Activated CD4-positive, alpha-beta T cell treated with anti-CD3 and anti-CD28 coated beads, Interleukin-2, amount 50 U/mL, for 24 hours (primary cell): ENCODE measurements at places on chromosomes 4 and X.

DNA sequence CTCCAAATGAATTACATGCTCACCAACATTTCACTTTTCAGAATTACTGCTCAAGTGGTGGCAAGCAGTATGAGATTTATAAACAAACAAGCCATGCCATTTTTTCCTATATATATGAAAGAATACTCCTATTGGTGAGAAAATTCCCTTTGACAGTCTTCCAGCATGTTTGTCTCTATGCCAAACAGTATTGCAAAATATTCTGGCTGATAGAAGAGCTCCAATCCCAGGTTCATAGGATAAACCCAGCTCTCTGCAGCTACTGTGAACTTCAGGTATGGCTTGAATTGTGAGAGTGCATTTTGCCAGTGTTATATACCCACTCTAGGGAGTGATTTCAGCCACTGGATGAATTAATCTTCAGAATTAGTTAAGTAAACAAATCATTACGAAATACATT lies 108.8 kb downstream of the MAGEC2 start:
- no peak for DNase-seq

DNA sequence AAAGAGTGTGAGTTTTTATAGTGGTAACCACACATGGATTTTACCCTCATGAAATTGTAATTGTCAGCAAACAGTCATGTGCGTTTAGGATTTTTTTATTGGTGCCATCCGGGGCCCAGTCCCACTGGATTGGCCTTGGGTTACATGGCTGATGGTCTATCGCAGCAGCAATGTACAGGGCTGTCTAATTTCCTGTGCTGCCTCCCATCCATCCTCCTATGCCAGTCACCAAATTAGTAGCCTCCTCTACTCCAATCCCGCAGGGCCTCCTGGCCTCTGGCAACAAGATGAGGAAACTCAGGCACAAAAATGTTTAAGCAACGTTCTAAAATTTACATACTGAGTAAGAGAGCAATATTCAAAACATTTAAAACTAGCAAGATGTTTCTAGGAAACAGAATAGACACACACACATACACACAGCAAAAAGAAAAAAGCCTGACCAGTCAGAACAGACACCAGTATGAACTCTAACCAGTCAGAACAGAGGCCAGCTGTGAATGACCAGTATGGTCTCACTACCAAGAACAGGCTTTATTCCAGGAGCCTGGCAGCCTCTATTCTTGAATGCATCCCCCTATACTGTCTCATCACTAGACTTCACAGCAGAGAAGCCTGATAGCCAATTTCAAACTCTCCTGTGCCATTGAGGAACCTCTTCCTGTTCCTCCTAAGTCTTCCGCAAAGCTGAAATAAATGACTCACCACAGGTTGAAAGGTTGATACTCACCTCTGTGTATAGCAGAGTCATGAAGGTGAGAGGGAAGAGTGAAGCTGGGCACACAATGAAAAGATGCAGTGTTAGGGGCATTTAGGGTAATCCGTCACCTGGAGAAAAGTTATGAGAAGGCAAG lies 42.6 kb downstream of the CHRNA9 start:
- no peak for DNase-seq

GRCh38 chrX:85111347-85111746 lies 107.7 kb downstream of the APOOL start:
- DNase-seq: no peak

- DNase-seq: no peak
Observed at GRCh38 chr4:16508968-16509367, 282.7 kb upstream of the TAPT1 start.

GRCh38 chr4:140049024-140049848 lies 104.7 kb downstream of the MAML3 start:
- DNase-seq: peak; percentile 15

DNA sequence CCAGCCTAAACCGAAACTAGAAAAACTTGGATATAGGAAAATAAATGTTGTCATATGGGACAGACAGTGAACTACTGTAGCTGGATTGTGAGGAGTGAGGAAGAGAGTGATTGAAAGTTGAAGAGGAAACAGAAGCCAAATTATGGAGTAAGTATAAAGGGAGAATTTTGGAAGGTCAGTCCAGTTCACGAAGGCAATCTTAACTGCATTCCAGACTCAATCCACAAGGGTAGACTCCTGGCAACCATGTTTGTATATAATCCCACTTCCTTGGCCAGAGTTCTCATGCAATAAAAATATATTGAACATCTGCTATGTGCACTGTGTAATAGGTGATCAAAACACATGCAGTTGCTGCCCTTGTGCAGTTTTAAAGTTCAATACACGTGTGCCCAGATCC lies 58.6 kb upstream of the CAMK2D start:
- no peak for DNase-seq

DNA sequence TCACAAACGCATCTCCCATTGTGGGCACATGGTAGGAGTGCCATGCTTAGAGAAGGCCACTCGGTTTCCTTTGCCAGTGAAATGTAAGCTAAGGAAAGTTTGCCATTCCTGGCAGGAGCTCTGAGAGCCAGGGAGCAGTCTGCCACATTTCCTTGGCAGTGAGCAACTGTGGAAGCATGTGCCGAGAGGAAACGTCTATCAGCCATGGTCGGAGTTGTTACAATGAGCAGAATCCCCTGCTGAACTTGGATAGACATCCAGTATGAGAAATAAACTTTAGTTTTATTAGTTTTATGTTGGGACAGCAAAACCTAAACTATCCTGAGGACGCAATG lies 51.1 kb downstream of the ENOPH1 start:
- DNase-seq: no peak

- no peak for DNase-seq
Observed at GRCh38 chrX:65741823-65742222, 74.4 kb downstream of the MSN start.

- DNase-seq: no peak
Observed at GRCh38 chr4:140726776-140727500, 29.2 kb downstream of the TBC1D9 start.

DNA sequence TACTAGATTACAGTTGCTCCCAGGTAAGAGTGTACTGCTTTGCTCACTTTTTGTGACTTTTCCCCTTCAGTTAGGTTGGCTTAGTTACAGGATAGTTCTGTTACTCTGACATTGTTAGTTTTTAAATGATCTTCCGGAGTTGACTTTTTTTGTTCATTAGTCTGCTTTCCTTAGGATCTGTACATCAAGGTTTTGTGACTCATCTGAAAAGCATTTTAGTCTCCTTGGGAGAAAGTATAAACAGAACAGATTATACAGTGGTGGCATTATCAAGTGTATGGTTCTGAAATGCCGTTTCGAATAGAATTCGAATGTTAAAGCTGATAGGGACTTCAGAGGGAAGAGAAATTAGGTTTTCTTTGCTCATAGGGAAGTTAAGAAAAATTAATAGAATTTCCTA lies 63.3 kb downstream of the USP9X start:
- DNase-seq: no peak

DNA sequence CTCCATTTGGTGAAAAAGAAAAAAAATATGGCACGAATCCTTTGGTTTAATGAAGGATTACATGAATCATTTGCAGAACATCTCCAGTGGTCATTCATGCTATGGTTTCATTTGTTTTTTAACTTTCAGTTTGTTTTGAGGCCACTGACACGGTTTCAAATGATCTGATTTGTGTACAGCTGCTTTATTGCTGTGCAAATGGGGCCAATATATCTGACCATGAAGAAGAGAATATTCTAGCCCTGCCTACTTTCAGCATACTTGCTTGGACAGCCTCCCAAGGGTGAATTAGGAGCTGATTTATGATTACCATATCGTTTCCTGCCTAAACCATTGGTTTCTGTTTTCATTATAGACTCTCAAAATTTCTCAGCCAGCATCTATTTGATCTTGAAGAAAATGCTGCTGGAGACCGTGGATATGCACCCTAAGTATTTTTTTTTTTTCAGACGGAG lies 30.7 kb downstream of the SPARCL1 start:
- no peak for DNase-seq

DNA sequence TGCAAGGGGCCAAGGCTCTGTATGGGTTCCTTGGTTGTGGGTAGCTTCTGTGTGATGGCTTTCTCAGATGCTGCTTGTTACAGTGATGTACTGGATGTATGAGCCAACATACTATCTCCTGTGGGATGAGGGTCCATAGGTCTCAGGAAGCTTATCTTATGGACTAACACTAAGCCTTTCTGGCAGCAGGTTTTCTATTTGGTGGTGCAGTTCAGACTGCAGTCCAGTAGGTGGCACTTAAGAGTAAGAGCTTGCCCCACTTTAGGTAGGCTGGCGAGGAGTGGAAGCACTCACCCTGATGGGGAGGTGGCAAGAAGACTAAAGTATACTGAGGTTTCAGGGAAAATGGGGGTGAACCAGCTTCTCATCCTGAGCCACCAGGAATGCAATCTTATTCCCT lies 306.7 kb upstream of the MAOA start:
- DNase-seq: peak; percentile 9

DNA sequence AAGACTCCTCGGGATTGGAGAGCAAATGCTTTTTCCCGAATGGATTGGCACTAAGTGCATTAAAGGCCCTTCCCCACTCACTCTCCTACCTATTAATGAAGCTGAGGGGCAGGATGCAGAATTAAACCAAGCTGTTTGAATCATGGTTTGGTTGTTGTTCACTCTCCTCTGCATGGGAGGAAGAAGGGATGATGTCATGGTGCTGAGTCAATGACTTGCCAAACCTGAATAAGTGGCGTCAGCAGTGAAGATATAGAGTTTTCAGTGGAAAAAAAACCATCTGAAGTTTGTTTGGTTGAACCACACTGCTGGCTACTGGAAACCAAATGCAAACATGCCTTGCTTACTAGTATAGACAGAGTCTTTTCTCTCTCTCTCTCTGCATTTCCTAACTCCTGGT lies 19.8 kb upstream of the ZXDA start:
- no peak for DNase-seq

- no peak for DNase-seq
Observed at GRCh38 chr4:89889289-89889688, 5.4 kb upstream of the MMRN1 start.

DNA sequence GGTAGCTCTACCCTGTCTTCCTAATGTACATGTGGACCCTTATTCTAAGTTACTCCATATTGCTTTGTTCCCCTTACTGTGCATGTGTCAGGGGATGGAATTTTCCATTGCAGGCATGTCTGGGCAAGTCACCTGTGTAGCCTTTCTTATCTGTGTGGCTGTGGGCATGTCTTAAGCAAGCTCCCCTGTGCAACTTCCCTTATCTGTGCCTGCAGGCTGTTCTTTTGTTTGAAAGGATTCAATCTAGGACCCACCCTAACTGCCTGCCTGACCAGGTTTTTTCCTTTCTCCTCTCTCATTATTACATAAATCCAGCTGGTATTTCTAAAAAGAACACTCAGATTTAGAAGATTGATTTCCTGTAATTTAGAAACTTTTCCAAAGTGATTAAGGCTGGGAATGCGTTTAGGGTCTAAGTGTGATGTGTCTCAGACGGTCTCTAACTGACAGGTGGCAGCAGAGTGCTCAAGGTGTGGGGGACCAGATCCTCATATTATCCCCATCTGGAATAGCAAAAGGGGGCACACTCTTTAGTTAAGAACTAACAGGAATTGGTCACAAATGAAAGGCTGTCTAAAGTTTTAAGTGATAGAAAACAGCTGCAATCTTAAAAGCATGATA lies 198.9 kb upstream of the PPP1R2C start:
- DNase-seq: no peak

- no peak for DNase-seq
Observed at GRCh38 chrX:96861218-96861617, 22.5 kb upstream of the RPA4 start.

DNA sequence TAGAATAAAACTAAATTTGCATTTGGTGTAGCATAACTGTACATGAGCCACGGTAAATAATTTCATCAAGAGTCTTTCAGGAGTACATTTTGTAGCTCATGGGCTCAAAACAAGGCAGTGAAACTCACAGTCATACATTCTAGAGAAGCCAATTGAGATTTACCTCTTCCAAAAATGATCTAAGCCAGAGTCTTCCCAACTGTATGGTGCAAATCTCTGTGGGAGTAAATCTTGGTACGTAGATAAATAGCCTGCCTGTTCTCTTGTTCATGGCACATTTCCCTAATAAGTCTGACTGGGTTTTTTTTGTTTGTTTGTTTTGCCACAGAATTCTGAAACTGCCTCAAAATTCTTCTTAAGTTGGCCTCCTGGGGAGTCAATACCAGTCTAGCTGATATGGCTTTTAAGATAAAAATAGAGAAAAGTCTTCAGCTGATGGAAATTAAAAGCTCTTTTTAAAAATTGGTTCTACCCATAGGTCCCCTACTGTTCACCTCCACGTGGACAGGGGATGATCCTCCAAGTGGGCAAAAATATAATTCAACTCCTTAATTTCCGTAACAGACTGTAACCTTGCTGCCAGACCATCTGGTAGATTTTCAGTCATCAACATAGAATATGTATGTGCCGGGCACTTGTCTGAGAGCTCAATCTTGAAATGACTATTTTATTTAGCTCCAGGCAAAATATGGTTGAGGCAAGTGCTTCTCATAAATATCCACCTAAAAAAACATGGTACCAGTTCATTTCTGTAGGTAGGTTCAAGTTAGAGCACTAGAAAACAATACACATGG lies 365.4 kb downstream of the PDHA2 start:
- no peak for DNase-seq

DNA sequence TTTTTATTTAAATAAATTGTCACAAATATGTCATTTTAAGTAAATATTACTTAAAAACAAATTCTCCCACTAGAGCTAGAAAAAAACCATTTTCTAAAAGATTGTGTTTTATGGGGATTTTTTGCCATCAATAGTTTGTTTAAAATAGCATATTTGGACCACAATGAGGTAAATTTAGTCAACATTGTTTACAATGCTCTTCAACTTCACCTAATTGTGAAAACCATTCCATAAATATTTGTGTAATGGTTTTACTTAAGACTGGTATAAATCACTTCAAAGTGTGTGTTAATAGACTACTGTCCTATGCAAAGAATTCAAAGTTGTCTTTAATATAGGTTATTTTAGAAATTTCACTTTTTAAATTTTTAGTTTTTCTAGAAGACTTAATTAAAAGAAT lies 1004.2 kb downstream of the PCDH18 start:
- DNase-seq: no peak

GRCh38 chr4:16259889-16260246 lies 33.6 kb upstream of the TAPT1 start:
- no peak for DNase-seq

DNA sequence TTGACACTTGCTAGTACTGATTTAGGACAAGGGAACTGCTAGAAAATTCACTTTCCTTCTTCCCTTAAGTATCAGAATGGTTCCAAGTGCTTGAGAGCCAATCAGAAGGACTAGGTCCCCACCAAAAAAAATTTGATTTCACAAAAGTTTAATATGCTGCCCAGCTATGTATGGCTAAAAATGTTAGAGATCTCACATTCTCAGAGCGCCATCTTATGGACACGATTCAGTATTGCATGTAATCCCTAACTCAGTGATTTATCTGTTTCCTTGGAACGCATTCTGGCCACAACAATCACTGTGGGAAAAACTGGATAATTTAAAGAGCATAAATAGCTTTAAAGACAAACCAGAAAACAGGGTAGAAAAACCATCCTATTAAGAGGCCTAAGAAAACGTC lies 255.1 kb upstream of the GPC4 start:
- DNase-seq: no peak
